ENCODE measurements at places on chromosomes 1 and 21.

GRCh38 chr1:56034847-56035481 is 544.4 kb downstream of the PLPP3 start:
- DNase-seq: no peak

DNA sequence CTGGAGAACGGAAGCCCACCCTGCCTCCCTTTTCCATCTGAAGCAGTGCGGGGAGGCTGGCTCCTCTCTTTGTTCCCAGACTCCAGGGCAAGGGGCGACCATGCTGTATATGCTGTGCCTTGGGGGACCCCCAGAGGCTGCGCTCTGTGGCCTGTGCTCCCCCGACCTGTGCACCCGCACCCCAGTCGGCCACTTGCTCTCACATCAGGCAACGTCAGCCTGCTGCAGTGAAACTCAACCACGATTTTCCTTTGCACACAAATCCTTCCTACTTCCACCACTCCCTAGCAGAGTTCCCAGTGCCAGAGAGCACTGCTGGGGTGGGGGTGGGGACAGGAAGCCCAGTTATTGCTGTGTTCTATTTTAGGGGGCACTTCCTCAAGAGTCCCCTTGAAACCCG is 52.5 kb downstream of the SIM2 start:
- no peak for DNase-seq

DNA sequence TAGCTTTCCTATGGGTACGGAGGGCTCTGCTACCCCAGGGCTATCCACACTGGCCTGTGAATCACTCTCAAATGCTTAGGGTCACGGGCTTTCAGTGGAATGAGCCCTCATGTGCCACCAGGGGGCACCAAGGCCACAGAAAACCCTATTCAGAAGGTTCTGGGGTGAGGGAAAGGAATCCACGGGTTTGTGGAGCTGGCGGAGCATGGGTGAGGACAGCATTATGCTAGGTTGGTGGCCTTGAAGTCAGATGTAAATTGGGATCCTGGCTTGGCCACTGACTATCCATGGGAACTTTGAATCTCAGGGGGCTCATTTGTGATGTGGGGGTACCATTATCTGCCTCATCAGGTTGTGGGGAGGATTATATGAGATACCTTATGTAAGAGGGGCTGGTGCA is 5.1 kb upstream of the LAMTOR5 start:
- peak; percentile 76 for DNase-seq

DNA sequence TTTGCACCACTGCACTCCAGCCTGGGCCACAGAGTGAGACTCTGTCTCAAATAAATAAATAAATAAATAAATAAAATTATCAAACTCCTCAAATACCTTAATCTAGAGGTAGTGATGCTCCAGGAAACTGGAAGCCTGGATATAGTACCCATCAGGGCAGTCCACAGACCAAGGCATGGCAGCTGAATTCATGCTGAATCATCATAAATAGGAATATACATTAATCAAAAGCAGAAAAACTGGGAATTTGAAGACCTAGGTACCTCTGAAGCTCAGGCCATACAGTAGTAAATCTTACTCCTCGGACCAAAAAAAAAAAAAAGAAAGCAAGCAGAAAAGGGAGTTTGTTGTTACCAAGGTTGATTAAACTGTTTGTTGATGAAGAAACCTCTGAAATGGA is 184.2 kb upstream of the CHODL start:
- DNase-seq: no peak

- DNase-seq: peak; percentile 86
These were observed 12.8 kb downstream of the PPFIA4 start for GRCh38 chr1:203038891-203039608.

DNA sequence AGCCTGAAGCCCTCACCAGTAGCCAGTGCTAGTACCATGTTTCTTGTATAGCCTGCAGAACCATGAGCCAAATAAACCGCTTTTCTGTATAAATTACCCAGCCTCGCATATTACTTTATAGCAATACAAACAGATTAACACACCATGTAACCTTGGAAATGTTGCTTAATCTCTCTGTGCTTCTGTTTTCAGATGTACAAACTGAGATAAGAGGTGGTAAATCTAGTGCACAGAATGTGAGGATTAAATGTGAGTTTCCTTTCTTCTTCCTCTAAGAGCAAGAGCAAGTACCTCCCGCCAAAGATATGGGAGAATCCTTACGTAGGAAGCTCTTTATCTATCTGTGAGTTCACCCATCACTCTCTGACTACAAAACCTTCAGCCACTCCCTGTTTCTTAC is 128.4 kb downstream of the HIVEP3 start:
- no peak for DNase-seq

GRCh38 chr1:192147696-192148095 is 10.6 kb upstream of the RGS18 start:
- DNase-seq: no peak

GRCh38 chr1:234675572-234675971 is 65.6 kb upstream of the IRF2BP2 start:
- no peak for DNase-seq

- DNase-seq: no peak
These were observed 8.4 kb downstream of the LRP8 start for GRCh38 chr1:53319296-53320101.

DNA sequence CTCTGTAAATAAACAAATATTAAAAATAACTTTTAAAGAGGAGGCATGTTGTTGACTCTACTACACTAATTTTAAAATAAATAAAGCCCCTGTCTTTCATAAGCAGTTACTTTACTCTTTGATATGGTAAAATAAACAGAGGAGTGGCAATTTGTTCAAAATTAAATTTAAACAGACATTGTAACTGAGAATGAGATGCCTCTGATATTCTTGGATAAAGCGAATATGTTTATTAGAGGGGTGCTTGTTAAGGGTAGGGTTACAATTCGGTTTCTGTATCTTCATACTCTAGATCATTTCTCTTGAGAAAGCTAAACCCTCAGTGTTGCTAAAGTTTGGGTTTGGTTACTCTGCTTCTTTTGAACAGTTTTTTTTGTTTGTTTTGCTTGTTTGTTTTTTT is 19.6 kb downstream of the LPAR3 start:
- DNase-seq: no peak

GRCh38 chr21:29786496-29787360 is 153.1 kb downstream of the GRIK1 start:
- DNase-seq: no peak

DNA sequence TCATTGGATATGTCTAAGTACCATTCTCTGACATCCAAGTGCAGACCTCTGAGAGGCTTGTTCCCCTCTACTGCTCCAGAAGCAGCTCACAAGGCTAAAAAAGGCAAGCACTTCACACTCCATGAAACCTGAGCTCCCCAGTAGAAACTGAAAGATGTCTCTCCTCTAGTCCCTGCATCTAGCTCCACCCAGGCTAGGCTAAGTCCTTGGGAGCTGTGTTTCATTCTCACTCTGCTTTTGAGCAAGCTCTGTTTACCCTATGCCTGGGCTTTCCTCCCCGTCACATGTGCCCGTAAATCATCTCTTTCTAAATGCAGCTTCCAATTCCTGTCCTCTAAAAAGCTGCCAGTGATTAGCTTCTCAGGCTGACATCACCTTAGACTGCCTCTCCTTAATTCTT is 39.0 kb downstream of the LRRC71 start:
- no peak for DNase-seq

GRCh38 chr1:181353526-181353925 is 129.8 kb upstream of the CACNA1E start:
- no peak for DNase-seq

DNA sequence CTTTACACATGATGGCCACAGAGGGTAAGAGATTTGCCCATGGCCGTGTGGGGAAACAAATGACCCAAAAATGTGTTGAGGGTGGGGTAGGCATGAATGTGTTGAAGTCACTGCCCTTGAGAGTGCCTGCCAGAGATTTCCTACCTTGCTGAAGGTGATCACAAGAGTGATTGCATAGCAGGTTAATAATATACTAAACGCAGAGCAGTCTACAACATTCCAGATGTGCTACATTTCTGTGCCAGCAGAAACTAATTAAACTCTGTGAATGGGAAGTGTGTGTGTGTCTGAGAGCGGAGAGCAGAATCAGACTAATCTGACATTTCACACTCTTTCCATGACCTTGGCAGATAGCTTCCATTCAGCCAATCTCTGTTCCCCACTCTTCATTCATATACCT is 93.3 kb upstream of the CD53 start:
- DNase-seq: no peak

- no peak for DNase-seq
These were observed 2.0 kb upstream of the ATP13A2 start for GRCh38 chr1:17013491-17014320.

GRCh38 chr1:17188217-17188616 is 16.7 kb upstream of the PADI1 start:
- no peak for DNase-seq

GRCh38 chr1:15016001-15016400 is 137.5 kb upstream of the TMEM51 start:
- DNase-seq: no peak

GRCh38 chr1:79726321-79726720 is 719.8 kb upstream of the ADGRL4 start:
- peak; percentile 12 for DNase-seq

GRCh38 chr1:159835862-159836525 is 9.3 kb downstream of the SLAMF8 start:
- no peak for DNase-seq

DNA sequence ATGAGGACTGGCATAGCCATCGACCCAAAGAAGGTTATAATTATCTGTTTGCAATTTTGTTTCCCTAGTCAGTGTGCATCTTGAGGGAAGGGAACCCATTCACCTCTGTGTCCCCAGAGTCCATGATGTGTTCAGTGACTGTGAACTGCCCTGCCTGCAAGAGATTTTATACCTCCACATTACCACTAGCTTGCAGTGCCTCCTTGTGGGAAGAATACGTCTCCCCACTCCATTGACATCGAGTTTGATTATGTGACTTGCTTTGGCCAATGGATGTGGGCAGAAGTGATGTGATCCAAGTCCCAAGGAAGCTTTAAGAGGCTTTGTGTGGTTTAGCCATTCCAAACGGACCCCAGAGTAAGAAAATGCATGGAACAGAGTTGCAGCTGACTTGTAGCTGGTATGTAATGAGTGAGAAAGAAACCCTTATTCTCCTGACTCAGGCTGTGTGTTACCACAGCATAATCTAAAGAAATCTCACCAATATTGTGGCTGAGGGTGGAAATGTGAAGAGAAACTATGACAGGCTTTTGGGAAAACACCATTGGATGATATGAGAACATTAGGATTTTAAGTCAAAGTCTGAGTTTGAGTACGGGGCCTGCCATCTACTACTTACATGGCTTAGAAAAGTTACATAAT is 47.8 kb upstream of the NRDC start:
- DNase-seq: peak; percentile 46

GRCh38 chr1:182977480-182977879 is 24.5 kb upstream of the SHCBP1L start:
- no peak for DNase-seq

DNA sequence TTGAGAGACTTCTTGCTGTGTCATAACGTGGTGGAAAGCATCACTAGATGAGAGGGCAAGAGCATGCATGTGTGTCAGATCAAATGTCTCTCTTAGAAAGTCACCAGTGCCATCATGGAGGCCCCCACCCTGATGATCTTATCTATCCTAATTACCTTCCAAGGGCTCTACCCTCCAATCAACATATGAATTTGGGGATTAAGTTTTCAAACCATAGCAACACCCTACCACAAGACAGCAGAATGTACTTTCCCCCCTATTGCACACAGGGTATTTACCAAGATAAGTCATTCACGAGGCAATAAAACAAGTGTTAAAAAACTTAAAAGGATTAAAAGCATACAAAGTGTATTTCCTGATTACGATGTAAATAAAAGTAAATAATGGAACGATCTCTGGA is 515.6 kb downstream of the LMO4 start:
- peak; percentile 26 for DNase-seq

GRCh38 chr1:115062542-115063004 is 26.7 kb downstream of the TSPAN2 start:
- DNase-seq: peak; percentile 90

- no peak for DNase-seq
These were observed 38.3 kb upstream of the PRSS38 start for GRCh38 chr1:227777156-227777555.

- DNase-seq: peak; percentile 82
These were observed 9.0 kb downstream of the PRDX1 start for GRCh38 chr1:45512641-45513054.
